Activated CD4-positive, alpha-beta T cell treated with anti-CD3 and anti-CD28 coated beads for 48 hours (primary cell): ENCODE measurements at places on chromosomes 3 and 15.

- no peak for DNase-seq
These were observed 16.2 kb upstream of the TMEM40 start for GRCh38 chr3:12775226-12775625.

DNA sequence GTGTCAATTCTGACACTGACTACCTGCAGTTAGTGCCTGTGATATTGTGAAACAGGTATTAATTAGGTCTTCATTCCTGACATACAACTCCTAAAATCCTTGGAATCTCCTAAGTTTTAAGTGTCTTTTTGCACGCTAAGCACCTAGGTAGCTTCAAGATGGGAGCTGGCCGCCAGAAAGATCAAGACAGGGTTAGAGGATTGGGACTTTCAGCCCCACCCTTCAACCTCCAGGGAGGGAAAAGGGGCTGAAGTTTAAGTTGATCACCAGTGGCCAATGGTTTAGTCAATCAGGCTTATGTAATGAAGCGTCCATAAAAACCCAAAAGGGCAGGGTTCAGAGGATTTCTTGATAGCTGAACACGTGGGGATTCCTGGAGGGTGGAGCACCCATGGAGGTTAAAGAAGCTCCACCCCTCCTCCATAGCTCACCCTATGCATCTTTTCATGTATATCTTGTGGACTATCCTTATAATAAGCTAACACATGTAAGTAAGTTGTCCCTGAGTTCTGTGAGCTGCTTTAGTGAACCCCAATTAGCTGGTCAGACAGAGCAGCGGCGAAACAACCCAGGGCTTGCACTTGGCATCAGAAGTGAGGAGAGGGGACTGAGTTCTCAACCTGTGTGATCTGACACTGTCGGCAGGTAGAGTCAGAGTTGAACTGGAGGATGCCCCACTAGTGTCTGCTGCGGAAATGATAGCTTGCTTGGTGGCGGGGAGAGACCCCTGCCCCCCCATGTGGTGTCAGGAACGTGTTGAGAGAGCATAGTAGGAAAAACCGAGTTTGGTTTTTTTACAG lies 12.8 kb upstream of the SRP14 start:
- no peak for DNase-seq

- no peak for DNase-seq
These were observed 262.7 kb upstream of the CTDSPL start for GRCh38 chr3:37598808-37599581.

DNA sequence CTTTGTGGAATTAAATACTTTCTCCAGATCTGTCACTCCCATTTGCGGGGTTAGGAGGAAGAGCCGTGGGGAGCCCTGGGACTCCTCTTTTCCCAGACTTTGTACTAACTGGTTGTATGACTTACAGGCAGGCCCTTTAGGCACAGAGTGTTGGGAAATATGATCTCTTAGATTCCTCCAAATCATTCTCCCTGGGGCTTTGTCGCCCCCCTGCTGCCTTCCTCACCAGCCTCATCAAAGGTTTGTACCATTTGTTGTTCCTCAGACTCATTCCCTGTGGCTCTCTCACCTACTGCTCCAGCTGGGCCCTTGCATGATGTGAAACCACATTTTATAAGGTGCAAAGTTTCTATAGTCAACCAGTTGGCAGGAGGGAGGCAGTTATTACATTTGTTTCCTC lies 56.4 kb downstream of the CRYGS start:
- no peak for DNase-seq

- no peak for DNase-seq
These were observed 28.9 kb upstream of the OCA2 start for GRCh38 chr15:28128031-28128430.

DNA sequence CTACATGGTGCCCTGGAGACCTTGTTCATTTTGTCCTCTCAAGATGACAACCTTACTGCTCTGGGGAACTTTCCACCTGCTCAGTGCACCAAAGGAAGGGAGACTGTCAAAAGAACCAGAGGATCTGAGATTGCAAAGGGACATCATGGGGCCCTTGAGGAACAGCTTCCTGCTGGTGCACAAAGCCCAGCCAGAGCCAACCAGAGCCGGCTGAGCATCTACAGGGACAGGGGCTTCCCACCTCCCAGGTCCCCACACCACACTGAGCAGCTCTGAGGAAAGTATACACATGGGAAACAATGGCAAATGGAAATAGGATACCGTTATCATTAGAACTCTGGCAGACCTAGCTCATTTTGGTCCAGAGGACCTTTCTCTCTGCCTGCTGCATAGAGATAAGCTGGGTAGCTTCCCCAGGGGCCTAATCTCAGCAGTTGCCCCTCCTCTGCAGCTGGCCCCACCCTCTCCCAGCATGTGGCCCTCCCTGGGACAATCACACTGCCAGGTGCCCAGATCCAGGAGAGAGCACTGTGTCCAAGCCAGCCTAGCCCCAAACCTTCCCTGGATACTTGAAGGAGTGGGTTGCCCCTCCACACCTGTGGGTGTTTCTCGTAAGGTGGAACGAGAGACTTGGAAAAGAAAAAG lies 123.4 kb upstream of the PRR20G start:
- no peak for DNase-seq

- peak; percentile 74 for DNase-seq
These were observed 66.4 kb upstream of the NR2E3 start for GRCh38 chr15:71743861-71744382.

- no peak for DNase-seq
These were observed 154.5 kb downstream of the ZNF621 start for GRCh38 chr3:40679290-40679689.

DNA sequence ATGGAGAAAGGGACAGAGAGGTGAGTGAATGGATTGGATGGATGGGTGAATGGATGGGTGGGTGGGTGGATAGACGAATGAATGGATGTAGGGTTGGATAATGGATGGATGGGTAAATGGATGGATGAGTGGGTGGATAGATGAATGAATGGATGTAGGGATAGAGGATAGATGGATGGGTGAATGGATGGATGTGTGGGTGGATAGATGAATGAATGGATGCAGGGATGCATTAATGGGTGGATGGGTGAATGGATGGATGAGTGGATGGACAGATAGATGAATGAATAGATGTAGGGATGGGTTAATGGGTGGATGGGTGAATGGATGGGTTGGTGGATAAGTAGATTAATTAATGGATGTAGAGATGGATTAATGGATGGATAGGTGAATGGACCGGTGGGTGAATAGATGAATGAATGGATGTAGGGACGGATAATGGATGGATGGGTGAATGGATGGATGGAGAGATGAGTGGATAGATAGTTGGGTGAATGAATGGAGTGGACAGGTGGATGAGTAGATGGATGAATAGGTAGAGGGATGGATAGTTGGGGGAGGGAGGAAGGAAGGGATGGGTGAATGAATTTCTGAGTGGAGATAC lies 28.6 kb downstream of the CACNA2D3 start:
- DNase-seq = no peak

GRCh38 chr15:91376038-91376437 lies 276.0 kb downstream of the SV2B start:
- no peak for DNase-seq

- DNase-seq = no peak
These were observed 8.9 kb downstream of the XIRP1 start for GRCh38 chr3:39183211-39184080.

GRCh38 chr3:65356331-65357248 lies 668.8 kb upstream of the ADAMTS9 start:
- DNase-seq = no peak

DNA sequence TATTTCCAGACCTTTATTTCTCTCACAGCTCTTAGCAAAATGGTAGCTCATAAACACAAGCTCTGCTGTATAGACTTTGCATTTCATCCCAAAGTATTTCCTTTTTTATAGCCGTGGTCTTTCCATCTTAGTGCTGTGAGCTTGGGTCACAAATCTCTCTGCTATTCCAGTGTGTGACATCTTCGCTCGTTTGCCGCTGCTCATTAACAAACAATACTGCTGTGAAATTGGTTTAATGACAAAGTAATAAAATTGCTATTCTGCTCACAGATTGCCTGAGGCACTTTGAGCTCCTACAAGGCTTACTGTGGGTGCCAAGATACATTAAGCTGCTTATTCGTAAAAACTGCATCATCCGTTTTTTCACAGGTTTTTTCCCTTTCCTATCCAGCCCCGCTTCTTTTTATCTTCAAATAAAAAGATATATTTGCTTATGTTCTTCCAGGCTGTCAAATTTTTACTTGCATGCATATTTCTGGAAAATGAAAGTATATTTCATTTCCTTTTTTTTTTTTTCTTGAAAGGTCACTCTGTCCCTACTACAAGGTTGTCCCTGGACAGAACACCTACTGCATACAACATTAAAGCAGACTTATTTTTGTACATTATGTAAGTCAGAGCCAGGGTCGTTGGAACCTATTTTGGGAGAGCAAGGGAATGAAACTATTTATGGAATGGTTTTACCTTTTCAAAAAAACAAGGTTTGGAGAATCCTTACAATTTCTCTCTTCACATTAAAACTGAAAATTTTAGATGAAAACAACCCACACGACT lies 174.5 kb downstream of the MEIS2 start:
- no peak for DNase-seq

DNA sequence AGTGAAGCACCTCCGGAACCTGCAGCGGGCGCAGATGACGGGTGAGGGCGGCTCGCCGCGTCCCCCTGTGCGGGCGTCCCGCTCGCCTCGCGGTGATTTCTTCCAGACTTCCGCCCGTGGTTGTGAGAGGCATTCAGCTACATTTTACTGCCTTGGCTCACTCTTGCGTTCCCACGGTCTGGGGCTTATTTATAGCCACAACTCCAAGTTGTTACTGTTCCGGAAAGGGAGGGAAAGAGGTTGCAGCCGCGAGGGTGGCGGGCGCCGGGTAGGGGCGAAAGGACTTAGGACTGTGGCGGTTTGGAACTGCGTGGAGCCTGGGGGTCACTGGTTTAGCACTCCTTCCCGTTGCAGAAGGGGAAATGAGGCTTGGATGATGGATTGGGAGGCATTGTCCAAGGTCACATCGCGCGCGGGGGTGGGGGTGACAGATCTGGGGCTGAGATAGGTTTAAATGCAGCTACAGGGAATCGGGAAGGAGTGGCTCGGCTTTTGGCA lies 1.1 kb downstream of the HES1 start:
- DNase-seq = peak; percentile 37

GRCh38 chr3:97793420-97794019 lies 28.3 kb upstream of the CRYBG3 start:
- no peak for DNase-seq

DNA sequence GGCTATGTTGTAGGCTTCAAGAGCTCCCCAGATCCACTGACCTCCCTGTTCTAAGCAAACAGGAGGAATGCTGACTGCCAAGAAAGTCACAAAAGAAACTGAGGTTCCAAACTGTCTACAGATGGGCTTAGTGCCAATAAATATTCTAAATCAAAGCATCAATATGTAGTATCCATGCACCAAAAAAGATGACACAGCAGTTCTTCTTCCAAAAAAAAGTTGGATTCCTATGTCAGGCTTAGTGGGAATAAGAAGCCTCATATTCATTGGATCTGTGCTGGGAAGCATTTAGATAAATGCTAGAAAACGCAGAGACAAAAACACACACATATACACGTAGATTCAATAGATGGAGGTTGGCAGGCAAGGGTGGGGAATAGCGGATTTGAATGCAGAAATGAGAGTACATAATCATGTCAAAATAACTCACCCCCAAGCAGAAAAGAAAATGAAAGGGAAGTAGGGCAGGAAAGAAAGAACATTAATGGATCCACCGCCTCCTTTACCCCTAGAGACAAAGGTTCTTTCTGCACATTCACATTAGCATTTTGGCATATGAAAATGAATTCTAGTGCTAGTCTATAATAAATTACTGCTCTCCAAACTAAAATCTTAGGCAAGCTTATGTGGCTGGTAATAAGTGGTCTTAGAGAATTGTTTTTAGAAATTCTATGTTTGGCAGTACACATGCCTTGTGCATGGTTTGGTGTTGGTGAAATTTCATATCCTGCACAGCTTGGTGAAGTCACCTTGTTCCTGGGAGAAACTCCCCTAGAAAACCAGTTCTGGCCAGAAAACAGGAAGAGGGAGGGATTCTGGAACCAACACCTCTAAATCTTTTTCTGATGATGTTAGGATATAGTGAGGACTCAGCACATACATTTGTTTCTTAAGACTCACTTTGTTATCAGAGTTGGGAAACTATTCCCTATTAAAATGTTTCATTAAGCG lies 283.4 kb downstream of the LSAMP start:
- DNase-seq = no peak

DNA sequence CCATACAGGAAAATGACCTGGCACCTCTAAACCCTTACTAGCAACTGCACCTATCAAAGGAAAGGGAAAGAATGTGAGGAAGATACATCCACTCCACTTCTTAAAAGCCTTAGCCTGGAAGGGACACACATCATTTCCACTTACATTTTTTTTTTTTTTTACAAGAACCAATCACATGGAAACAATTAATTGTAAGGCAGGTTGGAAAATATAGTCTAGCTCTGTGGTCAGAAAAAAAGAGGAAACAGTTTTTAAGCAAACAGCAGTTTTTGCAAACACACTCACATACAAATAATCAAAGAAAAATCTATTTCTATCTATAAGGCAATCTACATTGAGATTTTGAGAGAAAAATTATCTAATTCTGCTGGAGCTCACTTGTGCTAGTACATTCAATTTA lies 98.9 kb upstream of the SPRED1 start:
- DNase-seq = no peak

GRCh38 chr3:122947738-122948137 lies 79.8 kb downstream of the SEMA5B start:
- no peak for DNase-seq

DNA sequence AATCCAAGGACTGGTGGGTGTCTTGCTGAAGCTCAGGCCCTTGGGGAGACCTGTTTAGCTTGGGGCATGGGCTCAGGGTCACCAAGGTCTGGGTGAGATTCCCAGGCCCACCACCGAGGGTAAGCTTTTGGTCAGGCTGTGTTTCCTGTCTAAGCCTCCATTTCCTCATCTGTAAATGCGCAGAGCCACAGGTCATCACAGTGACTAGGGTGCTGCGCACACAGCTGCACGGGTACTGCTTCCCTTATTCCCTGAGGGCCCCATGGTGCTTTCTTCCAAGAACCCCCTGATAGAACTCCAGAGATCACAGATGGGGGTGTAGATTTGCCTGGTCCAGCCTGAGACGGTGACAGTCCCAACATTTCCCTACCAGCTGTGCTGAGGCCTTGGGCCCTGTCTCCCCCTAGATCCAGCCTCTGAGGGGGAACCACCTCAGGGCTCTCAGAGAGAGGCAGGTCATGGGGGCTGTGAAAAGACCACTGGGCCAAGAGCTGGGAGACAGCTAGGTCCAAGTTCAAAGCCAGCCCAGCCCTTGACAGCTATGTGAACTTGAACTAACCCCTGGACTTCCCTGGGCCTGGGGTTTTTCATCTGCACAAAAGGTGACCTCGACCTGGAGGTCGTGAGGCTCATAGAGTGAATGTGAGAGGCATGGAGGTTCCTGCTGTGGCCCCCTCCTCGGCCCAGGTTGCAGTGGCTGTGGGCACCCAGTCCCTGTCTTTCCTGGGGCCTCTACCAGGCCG lies 60.7 kb downstream of the SEMA3G start:
- no peak for DNase-seq

GRCh38 chr3:100155128-100155527 lies 40.8 kb upstream of the FILIP1L start:
- no peak for DNase-seq

DNA sequence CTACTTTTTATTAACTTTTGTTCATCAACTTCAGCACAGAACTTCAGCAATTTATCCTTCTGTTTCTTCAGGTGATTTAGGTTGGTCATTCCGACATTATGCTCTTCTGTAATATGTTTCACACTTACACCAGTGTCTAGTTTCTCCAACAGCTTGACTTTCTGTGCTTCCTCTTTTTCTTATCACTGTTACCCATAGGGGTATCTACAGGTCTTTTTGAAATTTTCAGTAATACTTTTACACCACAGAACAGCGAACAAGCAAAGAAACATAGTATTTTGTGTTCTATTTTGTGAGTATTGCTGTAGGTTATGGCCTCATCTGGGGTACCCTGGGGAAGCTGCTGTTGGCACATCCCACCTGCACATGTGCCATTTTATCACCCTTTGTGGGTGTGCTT lies 260.7 kb downstream of the NSUN3 start:
- no peak for DNase-seq
